ENCODE measurements at places on chromosomes 4 and X.

DNA sequence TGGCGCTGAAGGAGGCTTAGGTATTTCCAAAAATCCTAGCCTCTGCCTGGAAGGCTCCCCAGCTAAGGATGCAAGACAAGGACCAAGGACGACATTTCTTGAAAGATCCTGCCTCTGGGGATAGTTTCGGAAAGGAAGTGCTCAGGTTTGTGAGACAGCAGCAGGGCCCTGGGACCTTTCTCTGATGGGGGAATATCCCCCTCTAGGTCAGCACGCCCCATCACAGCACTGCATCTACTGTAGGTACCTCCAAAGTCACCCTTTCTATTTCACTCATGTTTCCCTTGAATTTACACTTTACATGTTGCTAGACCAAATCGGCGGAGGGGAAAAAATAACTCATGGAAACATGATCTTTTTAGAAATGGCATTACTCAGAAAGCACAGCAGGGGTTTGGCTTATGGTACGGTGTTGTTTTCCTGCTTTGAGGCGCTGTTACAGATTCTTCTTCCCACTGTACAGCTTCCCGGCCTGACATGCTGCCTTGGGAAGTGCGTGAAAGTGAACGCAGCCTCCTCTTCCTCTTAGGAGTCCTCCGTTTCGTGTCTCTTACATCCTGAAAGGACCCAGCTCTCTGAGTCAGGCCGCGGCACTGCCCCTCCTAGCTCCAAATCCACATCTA lies 77.2 kb upstream of the DHRSX start:
- no peak for DNase-seq

DNA sequence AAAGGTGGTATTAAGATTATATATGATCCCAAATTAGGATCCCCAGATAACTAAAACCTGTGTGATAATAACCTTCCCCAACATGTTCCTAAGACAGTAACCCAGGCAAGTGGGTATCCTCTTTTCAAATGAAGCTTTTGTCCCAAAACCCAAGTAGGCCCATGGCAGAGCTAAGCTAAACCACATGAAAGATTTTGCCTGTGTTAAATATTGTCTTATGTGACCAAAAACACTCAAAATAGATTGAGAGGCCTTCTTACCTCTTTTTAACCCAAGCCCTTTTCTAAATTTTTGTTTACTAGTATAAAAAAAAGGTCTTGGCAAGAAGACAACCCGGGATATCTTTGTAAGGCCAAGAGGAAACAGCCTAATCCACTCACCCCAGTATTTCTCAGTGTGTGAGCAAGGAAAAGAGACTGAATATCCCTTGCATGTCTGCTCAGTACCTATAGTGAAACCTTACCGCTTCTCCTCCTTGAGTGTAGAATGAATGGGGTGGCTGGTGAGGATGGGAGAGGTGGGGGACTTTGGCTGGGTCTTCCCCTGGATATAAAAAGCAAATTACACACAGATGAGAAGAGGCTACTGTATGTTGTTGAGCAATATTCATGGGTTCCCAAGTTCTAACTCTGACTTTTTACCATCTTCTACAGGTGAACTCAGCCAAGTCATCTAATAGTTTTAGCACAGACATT lies 188.8 kb upstream of the BMP3 start:
- DNase-seq = no peak

DNA sequence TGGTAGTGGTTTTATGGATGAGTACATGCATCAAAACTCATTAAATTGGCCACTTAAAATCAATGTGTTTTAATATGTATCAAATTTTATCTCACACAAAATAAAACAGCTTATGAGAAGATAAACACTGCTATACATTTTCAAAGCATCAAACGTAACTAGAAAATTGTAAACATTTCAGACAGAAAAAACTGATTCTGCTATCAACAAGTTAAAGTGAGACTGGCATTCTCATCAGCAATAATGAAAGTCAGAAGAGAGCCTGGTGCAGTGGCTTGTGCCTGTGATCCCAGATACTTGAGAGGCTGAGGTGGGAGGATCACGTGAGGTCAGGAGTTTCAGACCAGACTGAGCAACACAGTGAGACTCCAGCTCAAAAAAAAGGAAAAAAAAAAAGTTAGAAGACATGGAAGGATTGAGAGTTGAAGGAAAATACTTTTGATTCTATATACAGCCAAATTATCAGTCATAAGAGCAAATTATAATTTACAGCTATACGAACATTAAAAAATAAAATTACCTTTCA lies 2.9 kb downstream of the TBCK start:
- no peak for DNase-seq

DNA sequence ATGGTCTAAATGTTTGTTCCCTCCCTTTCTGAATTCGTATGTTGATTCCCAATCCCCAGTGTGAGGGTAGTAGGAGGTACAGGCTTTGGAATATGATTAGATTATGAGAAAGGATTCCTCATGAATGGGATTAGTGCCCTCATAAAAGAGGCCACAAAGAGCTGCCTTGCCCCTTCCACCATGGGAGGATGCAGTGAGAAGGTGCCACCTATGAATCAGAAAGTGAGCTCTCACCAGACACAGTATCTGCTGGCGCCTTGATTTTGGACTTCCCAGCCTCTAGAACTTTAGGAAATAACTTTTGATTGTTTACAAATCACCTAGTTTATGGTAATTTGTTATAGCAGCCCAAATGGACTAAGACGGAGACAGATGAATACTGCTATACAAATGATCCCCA lies 3.6 kb downstream of the ATP10D start:
- DNase-seq = no peak

DNA sequence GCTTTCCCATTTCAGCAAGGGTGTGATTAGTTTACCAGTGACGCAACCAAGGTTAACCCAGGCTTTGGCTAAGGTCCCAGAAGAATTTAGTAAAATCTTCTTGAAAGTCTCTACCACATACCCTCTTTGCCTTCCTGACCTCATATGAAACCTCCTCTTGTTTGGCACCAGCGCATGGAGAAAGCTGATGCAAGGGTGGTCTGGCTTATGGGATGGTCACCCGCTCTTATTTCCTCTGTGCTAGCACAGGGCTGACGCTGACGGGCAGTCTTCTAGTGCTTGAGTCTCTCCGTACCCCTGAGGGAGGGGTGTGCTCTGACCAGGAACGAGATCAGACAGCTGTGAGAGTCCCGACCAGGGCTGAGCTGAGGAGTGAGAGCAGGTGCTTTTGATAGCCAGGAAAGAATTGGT lies 137.6 kb downstream of the TENM3 start:
- DNase-seq = no peak

DNA sequence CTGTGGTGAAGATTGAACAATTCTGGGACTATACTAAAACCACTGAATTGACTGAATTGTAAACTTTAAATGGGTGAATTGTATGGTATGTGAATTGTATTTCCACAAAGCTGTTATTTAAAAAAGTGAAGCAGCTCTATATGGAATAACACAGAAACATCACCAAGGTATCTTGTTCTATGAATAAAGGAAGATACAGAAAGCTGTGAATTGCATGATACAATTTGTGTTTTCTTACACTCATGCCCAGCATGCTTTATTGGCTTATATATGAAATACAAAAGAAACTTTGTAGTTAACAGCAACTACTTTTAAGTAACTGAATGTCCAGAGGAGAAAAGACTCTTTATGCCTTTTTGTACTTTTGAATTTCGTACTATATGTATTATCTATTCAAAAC lies 11.5 kb downstream of the CBR4 start:
- no peak for DNase-seq

- no peak for DNase-seq
Observed at GRCh38 chr4:143320113-143320512, 16.6 kb upstream of the GAB1 start.

- no peak for DNase-seq
Observed at GRCh38 chr4:136540747-136541146, 991.5 kb downstream of the PCDH18 start.

DNA sequence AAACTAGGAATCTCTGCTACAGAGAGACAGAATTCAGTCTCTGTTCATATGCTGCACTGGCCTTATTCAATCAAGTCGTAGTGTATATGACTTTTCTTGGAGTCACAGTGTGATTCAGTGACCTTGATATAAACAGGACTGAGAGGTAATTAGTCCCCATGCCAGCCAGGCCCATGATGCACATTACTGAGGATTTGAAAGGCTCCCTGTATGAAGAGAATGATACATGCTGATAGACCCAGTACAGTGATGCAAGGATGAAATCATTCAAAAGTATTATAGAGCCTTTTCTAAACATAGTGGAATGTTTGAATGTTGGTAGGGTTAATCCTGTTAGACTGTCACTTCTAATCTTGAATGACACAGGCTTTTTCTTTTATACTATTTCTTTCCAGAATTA lies 34.1 kb downstream of the ANXA3 start:
- DNase-seq = no peak

GRCh38 chr4:48795108-48795507 lies 15.0 kb upstream of the FRYL start:
- no peak for DNase-seq

GRCh38 chrX:106566362-106566761 lies 45.4 kb upstream of the RADX start:
- no peak for DNase-seq

GRCh38 chr4:173017802-173018201 lies 150.8 kb upstream of the GALNT7 start:
- no peak for DNase-seq

DNA sequence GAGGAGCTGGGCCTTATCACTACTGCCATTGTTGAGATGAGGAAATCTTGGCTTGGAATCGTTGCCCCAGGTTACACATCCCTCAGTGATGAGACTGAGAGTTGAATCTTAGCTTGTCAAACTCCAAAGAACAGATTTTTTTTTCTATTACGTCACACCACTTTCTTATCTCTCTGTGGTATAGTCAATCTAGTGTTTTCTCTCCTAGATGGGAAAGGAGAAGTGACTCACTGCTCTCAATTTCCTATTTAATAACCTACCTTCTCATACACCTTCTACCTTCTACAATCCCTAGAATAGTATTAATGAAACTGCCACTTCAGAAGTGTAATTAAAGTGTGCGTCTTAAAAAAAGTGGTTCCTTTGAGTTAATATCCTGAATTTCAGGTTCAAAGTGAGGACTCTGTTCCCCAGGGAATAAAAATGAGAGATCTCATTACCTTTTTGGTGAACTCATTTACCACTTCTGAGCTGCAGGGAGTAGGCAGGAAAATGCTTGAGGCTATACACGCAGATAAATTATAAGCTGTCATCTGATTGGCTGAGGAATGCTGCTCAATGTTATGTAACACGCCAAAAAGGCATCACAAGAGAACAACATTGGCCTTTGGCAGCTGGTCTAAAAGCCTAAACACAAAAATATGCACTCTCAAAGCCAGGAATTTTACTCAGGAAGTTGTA lies 59.3 kb downstream of the MAD2L1 start:
- no peak for DNase-seq
